Stimulated activated CD4-positive, alpha-beta T cell treated with anti-CD3 and anti-CD28 coated beads, Interleukin-15, amount 100 ng/mL, for 48 hours (primary cell): ENCODE measurements at places on chromosomes 7 and 10.

GRCh38 chr7:157881048-157881771 lies 544.4 kb downstream of the DNAJB6 start:
- DNase-seq: no peak

DNA sequence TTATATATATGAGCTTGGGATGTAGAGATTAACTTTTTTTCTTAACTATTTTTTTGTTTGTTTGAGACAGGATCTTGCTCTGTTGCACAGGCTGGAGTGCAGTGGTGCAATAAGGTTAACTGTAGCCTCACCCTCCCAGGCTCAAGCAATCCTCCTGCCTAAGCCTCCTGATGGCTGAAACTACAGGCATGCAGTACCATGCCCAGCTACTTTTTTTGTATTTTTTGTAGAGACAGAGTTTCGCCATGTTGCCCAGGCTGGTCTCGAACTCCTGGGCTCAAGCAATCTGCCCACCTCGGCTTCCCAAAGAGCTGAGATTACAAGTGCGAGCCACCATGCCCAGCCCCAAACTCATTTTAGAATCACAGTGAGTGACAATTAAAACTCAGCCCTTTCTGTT lies 105.2 kb downstream of the CUBN start:
- no peak for DNase-seq

DNA sequence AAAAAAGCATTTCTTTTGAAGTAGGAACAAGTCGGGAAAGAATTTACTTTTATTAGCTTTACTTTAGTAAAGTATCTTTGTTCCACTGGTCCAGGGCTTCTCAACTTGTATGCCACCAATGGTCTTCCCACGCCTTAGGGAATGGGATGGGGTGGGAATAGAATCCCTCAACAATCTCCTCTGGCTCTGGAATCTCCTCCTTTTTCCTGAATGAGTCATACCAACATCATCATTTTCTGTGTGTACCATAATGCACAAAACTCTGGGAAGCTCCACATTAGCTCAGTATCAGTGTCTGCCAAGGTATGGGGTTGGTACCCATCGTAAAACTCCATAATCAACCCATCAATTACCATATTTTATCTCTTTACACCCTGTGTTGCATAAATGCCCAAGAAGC lies 159.4 kb upstream of the BMPER start:
- DNase-seq: no peak

DNA sequence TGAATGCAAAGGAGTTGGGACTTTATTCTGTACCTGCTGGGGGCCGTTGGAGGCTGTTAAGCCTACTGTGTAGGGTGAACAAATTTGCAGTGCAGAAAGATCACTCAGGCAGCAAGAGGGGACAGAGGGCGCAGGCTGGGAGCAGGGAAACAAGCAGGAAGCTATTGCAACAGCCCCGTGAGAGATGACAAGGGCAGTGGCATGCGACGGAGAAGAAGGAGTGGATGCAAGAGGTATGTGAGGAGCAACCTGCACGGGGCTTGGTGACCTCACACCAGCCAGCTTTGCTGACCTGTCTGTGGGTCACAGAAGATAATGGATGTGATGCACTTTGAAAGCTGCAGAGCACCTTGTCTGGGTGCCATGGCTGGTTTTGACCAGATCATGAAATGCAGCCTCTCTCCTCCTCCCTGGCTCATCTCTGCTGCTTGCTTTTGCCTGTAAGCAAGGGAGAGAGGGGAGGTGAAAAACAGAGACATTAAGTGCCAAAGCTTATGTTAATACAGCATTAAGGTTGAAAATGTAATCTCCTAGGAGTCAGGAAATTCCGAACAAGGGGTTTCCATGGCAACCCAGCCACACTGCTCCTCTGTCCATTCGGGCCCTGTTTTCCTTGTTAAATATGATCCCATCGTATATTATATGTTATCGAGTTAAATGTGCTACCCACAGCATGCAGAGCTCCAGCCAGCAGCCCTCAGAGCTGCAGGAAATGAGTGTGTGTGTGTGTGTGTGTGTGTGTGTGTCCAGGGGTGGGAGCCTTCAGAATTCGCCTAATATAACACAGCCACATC lies 314.3 kb upstream of the ZMIZ1 start:
- no peak for DNase-seq

DNA sequence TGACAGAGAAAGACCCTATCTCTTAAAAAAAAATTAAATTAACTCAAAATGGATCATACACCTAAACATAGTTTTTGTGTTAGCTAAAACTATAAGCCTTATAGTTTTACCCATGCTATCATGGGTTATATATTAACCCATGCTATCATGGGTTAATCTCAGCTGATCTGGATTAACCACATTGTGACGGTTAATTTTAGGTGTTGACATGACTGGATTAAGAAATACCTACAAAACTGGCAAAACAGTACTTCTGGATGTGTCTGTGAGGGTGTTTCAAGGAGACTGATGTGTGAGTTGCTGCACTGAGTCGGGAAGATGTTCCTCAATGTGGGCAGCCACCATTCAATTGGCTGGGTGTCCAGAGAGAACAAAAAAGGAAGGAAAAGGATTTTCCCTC lies 44.3 kb upstream of the FXYD4 start:
- DNase-seq: no peak

- DNase-seq: no peak
These were observed 191.3 kb upstream of the CDCA7L start for GRCh38 chr7:22137026-22137425.

DNA sequence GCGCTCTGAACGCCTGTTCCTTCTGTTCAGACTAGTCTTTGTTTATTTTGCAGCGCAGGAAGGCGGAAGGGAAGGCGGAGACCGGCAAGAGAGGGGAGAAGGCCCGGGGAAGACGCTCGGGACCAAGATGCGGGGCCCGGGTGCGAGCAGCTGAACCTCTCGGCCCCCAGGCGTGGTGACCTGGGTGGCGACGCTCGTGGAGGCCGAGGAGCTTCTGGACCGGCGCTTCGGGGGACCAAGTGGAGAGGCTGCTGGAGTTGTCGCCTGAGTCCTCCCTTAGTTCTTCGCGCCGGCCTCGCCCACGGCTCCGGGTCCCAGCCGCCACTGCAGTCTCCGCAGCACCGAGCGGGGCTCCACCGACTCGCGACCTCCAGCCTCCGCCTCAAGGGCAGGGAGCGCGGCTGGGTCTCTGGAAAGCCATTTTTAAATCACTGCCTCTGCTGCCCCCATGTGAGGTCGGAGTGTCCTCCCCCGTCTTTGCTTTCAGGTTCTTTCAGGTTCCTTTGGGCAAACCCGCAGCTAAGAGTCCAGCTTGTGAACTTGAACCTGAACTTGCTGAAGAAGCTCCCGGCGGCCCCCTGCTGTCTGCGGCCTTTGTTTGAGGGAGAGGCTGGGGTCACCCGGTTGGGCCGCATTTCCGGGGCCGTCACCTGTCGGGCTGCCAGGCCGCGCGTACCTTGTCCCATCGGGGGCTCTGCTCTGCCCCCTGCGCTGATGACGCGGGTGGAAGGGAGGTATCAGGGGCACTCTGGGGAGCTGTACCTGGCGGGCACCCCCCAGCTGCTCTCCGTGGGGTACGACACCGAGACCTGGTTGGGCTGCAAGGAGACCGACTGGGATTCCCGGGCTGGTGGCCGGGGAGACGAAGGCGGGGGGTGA lies 136.0 kb downstream of the KIF20B start:
- DNase-seq: no peak

GRCh38 chr7:19991936-19992335 lies 218.5 kb upstream of the TMEM196 start:
- DNase-seq: no peak

DNA sequence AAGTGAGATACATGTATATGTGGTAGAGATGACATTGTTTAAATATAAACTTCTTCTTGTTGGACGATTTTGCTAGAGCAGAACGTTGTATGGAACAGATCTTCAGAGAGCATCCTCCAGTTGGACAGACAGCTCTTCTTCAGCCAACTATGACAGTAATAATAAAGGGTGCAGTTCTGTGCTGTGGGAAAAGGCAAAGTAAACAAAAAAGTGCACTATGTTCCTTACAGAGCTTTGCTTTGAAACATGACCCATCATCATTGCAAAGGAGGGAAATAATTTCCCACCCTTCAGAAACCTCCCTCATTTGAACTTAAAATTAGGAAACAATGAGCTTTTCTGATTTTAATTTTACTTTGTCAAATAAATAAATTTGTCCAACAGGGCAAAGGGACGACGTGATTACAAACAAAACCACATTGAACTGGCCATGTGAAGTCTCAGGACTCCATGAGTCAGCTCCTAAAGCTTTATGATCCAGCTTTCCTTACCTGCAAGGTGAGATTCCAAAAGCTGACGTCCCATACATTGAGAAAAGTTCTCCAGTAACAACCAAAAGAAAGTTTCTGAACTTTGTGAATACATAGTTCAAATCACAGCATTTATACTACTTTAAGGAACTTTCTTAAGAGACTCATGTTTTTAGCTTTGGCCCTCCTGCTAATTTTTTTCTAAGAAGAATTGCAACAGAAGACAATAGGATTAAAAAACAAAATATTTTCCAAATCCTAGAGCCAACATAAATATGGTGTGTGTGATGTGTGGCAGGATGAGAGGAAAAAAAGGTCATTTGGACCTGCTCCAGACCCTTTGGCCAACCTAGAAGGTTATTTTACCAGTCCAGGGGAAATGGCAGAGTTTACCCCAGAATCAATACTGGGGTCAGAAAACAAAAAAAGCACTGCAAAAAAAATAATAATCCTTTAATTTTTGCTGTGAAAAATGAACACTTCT lies 565.4 kb upstream of the NRP1 start:
- no peak for DNase-seq

DNA sequence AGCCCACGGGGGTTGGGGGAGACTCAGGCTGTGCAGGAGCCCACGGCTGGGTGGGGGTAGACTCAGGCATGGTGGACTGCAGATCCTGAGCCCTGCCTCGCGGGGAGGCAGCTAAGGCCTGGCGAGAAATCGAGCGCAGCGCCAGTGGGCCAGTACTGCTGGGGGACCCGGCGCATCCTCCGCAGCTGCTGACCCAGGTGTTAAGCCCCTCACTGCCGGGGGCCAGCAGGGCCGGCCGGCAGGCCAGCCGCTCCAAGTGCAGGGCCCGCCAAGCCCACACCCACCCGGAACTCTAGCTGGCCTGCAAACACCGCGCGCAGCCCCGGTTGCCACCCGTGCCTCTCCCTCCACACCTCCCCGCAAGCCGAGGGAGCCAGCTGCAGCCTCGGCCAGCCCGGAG lies 33.4 kb downstream of the SP4 start:
- DNase-seq: no peak
